ENCODE measurements at places on chromosomes 16 and 17. TPM values are rescaled to one million over a fixed set of nuclear protein-coding genes. Genes with fewer than 3 reads are reported as not detected.
A peak's percentile ranks its signal among the peaks of the same experiment; 100 is the strongest.

DNA sequence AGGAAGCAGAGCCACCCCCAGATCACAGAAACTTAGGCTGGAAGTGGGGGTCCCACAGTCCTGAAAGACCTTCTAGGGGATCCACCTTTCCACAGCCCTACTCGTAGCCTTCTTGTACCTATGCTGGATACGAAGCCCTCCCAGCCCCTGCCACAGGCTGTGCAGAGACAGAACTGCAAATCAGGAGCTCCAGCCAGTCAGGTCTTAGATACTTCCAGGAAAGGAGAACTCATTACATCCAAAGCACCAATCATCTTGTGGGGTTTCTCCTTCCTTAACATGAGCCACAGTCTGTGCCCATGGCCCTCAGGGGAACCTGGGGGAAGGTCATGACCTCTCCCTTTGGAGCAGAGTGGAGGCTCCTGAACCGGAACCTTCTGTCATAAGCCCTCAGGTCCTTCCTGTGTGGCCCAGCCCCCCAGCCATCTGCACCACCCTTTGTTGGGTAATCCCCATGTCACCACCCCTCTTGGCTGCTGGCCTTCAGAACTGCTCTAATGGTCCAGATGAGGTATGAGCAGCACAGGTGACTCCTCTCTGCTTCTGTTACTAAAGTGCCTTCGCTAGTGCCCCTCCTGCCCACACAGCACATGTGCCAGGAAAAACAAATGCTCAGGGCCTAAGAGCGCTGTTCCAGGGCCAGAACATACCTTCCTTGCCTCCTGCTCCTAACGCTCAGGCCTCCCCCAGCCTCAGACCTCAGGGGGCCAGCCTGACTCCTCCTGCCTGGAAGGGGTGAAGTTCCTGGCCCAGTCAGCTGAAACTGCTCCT lies 14.6 kb downstream of the SRCIN1 start:
- peaks cover 6% of the 10 kb centered on the region for H3K4me1 ChIP-seq
- no peak overlapping the region for H3K27ac ChIP-seq
- no peaks in the 10 kb centered on the region for H3K27me3 ChIP-seq
- no peak overlapping the region for H3K4me3 ChIP-seq
- DNase-seq, result no peak

- no peaks in the 10 kb centered on the region for H3K27me3 ChIP-seq
- no peak overlapping the region for H3K4me3 ChIP-seq
- no peaks in the 10 kb centered on the region for H3K4me1 ChIP-seq
- no peaks in the 10 kb centered on the region for H3K36me3 ChIP-seq
- H3K27ac ChIP-seq, result no peak overlapping the region
- no peak for DNase-seq
These were observed 2.3 kb downstream of the SLC38A8 start for GRCh38 chr16:84040226-84040822.

TMEM114 gene
- not detected for polyA plus RNA-seq

GRCh38 chr17:4901648-4902344 lies 1.1 kb downstream of the CHRNE start:
- no peak overlapping the region for H3K4me3 ChIP-seq
- no peak for DNase-seq
- peaks cover 19% of the 10 kb centered on the region for H3K36me3 ChIP-seq
- peak overlapping the region; percentile 80 for H3K27ac ChIP-seq
- peaks cover 50% of the 10 kb centered on the region for H3K27me3 ChIP-seq

DNA sequence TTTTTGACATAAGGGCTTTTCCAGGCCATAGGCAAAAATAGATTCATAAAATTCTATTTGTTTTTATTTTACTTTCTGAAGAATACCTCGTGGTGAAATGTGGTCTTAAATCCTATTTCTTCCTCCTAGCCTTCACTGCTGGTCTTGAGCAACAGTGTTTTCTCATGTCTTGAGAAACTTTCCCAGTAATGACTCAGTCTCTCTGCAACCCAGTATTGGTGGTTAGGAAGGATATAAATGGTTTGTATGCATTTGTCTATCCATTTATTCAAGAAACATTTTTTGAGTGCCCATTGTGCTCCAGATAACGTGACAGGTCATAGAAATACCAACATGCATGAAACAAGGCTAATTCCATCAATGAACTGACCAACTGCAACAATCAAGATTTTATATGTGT lies 213.9 kb downstream of the TMEM114 start:
- H3K4me1 ChIP-seq, result no peaks in the 10 kb centered on the region
- no peaks in the 10 kb centered on the region for H3K27me3 ChIP-seq
- no peaks in the 10 kb centered on the region for H3K36me3 ChIP-seq
- H3K4me3 ChIP-seq, result no peak overlapping the region

BIRC5 gene
- polyA plus RNA-seq, result 2.2 TPM

DNA sequence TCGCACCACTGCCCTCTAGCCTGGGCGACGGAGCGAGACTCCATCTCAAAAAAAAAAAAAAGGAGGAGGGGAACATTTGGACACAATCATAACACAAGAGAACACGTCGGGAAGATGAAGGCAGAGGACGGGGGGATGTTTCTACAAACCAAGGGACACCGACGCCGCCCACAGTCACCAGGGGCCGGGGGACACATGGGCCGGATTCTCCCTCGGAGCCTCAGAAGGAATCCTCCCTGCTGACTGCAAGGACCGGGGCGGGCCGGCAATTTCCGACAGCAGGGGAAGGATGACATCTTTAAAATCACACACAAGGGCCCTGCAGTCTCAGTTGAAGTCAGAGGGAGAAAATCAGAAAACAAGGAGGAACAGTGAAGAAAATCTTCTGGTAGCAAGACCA lies 8.1 kb upstream of the CHMP6 start:
- no peaks in the 10 kb centered on the region for H3K27me3 ChIP-seq
- H3K27ac ChIP-seq, result no peak overlapping the region
- H3K4me3 ChIP-seq, result no peak overlapping the region
- H3K4me1 ChIP-seq, result no peaks in the 10 kb centered on the region

DNA sequence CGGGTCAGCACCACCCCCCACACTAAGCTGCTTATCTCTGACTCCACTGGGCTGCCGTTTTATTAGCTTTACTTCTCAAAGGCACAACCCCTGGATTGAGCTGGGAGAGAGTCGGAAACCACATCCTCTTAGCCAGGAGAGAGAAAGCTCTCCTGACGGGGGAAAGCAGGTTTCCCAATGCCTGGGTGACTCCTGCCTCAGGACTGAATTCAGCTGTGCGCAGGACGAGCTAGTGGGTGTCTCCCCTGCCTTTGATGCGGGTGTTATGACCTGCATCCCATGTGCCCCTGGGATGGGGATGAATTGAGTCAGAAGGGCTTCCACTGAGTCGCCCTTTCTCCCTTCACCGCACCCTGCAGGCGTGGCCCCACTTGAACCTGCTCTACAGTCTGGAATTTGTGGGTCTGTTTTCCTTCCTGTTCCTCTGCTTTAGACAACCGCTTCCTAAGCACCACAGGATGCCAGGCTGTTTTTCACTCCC lies 819.2 kb upstream of the EEF2KMT start:
- no peaks in the 10 kb centered on the region for H3K4me1 ChIP-seq
- no peak for DNase-seq
- H3K27ac ChIP-seq, result no peak overlapping the region
- H3K36me3 ChIP-seq, result no peaks in the 10 kb centered on the region
- H3K27me3 ChIP-seq, result no peaks in the 10 kb centered on the region
- H3K4me3 ChIP-seq, result no peak overlapping the region

GRCh38 chr17:5587438-5588032 lies 3.2 kb upstream of the NLRP1 start:
- no peaks in the 10 kb centered on the region for H3K36me3 ChIP-seq
- peak; percentile 68 for DNase-seq
- no peaks in the 10 kb centered on the region for H3K27me3 ChIP-seq

- peak overlapping the region; percentile 50 for H3K4me3 ChIP-seq
- no peaks in the 10 kb centered on the region for H3K27me3 ChIP-seq
- peak overlapping the region; percentile 24 for H3K27ac ChIP-seq
- peak; percentile 82 for DNase-seq
- H3K36me3 ChIP-seq, result no peaks in the 10 kb centered on the region
These were observed 18.3 kb downstream of the COQ7 start for GRCh38 chr16:19085679-19086200.

TBC1D3G gene
- polyA plus RNA-seq, result not detected

DNA sequence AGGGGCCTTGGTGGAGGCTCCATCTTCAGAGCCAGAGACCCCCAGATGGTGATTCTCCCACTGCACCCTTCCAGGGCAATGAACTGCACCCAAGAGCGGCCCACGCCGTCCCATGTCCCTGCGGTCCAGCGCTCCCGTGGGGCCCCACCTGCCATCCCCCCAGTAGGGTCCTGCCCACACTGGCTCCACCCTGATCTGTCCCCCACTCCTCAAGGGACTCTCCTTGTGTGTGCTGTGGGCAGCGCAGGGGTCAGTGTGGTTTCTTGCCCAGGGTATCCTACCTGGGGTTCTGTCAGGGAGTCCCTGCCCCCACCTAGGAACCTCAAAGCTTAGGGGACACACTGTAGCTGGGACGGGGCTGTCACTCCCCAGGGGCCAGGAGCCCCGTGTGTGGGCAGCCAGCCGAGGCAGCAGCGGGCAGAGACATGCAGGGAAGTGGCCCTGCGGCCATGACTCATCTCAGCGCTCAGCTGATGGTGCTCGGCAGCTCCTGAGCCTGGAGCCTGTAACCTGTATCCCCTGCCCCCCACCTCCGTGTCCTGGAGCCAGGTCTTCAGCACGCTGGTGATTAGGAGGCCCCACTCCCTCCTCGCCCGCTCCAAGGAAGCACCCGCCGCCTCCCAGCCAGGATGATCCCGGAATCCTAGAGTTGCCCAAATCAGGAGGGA lies 35.7 kb upstream of the SSTR5 start:
- H3K36me3 ChIP-seq, result no peaks in the 10 kb centered on the region
- H3K4me1 ChIP-seq, result no peaks in the 10 kb centered on the region
- no peak for DNase-seq
- no peak overlapping the region for H3K4me3 ChIP-seq
- no peak overlapping the region for H3K27ac ChIP-seq

- no peak overlapping the region for H3K27ac ChIP-seq
- H3K36me3 ChIP-seq, result no peaks in the 10 kb centered on the region
- no peak for DNase-seq
- no peaks in the 10 kb centered on the region for H3K4me1 ChIP-seq
These were observed 104.7 kb upstream of the CDH13 start for GRCh38 chr16:82522026-82522425.

- no peaks in the 10 kb centered on the region for H3K27me3 ChIP-seq
- H3K27ac ChIP-seq, result no peak overlapping the region
- H3K4me1 ChIP-seq, result no peaks in the 10 kb centered on the region
- no peak overlapping the region for H3K4me3 ChIP-seq
These were observed 5.8 kb downstream of the SCGB1C2 start for GRCh38 chr17:142876-143784.

MARVELD3 gene
- polyA plus RNA-seq, result 96.6 TPM

- no peaks in the 10 kb centered on the region for H3K27me3 ChIP-seq
- H3K4me3 ChIP-seq, result no peak overlapping the region
- no peak for DNase-seq
- H3K4me1 ChIP-seq, result peaks cover 21% of the 10 kb centered on the region
- no peaks in the 10 kb centered on the region for H3K36me3 ChIP-seq
These were observed 22.5 kb downstream of the XPO6 start for GRCh38 chr16:28189245-28189644.

KRTAP2-3 gene
- not detected for polyA plus RNA-seq

- no peak overlapping the region for H3K27ac ChIP-seq
- H3K4me3 ChIP-seq, result no peak overlapping the region
- no peaks in the 10 kb centered on the region for H3K4me1 ChIP-seq
- DNase-seq, result no peak
- H3K36me3 ChIP-seq, result no peaks in the 10 kb centered on the region
These were observed 30.9 kb downstream of the WSB1 start for GRCh38 chr17:27324771-27325339.

DNA sequence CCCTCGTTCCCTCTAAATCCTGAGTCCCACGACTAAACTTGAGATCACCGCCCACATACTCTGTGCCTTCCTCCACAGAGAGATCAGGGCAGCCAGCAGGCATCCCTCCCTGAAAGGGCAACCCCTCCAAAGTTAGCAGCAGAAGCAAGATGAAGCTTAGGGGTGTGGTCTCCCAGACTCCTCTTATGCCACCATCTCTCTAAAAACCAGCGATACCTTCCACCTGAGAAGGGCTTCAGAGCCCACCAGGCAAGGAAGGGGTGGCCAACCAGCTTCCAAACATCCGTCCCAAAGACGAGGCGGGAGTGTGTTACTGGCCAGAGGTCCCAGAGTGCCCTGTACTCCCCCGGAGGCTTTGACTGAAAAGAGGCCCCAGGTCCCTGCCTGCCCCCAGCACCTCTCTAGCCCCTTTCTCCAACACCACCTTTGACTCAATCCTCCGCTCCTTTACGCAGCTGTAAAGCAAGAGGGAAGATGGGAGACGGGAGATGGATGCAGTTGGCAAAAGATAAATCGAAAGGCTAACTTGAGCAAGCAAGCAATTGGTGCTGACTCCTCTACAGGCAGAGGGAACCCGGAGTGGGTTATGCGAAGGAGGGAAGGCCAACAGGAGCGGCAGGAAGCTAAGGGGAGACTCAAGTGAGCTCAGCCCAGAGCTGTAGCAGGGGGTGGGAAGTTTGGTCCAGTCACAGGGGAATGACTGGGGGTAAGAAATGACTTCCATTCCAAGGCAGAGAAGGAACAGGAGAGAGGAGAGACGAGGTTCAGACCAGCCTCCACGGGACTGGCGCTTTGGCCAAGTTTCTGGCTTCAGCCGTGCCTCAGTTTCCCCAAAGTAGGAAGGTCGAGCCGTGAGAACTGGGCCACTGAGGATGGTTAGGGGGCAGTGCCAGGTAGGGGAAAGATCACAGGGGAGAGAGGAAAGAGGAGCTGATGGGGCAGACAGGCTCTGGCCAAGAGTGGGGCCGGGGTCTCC lies 1.0 kb downstream of the ST3GAL2 start:
- no peak for DNase-seq
- no peak overlapping the region for H3K27ac ChIP-seq
- no peaks in the 10 kb centered on the region for H3K36me3 ChIP-seq
- H3K4me3 ChIP-seq, result peak overlapping the region; percentile 82

DNA sequence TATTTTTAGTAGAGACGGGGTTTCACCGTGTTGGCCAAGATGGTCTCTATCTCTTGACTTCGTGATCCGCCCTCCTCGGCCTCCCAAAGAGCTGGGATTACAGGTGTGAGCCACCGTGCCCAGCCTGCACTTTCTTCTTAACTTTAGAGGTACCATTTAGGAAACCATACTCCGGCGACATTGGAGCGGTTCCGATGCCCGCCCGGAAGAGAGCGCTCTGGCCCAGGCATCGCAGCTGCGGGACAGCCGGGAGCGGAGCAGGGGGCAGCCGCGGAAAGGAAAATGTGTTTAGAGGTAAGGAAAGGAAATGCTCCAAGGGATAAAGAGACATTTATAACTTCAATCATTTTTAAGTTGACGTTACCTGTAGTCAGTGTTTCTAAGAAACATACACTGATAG lies 6.0 kb upstream of the HS3ST3B1 start:
- H3K36me3 ChIP-seq, result no peaks in the 10 kb centered on the region
- no peak overlapping the region for H3K4me3 ChIP-seq
- peaks cover 8% of the 10 kb centered on the region for H3K4me1 ChIP-seq
- no peak overlapping the region for H3K27ac ChIP-seq
- no peak for DNase-seq
